ENCODE measurements at places on chromosomes 6 and 20. TPM values are rescaled to one million over a fixed set of nuclear protein-coding genes. Genes with fewer than 3 reads are reported as not detected.

POM121L2 gene
- total RNA-seq, result not detected

PPDPF gene
- total RNA-seq, result 18.0 TPM

HLA-DPA1 gene
- 700 TPM for total RNA-seq

DNA sequence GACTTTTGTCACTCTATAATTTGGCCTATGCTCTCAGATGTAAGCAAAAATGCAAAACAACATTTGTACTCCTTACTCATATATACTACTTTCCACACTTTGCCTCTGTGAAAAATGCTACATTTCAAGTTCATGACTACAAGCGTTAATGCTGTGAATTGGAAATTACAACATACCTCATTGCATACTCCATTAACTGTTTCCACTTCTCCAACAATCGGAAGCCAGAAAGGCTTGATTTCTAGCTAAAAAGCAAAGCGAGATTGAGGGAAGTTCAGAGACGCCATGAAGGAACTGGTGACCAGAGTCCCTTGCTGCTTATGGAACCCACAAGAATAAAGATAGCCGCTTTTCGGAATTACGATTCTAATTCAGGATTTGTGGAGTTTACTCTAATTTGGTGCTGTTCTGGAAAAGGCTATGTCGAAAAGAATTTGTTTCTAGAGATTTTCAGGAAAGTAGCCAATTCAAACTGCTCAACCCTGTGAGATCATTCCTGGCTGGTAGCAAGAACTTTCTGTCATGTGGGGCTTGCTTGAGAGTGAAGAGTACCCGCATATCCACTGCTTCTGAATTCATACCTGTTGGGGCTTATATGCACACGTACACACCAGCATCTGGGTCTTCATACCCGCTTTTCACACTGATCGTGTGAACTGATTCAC, 98.0 kb upstream of the CITED2 start:
- no peak overlapping the region for H3K4me3 ChIP-seq
- DNase-seq, result no peak
- no peak overlapping the region for H3K27ac ChIP-seq

- no peaks in the 10 kb centered on the region for H3K27me3 ChIP-seq
- no peaks in the 10 kb centered on the region for H3K36me3 ChIP-seq
- H3K4me3 ChIP-seq, result no peak overlapping the region
- H3K27ac ChIP-seq, result no peak overlapping the region
- DNase-seq, result no peak
These were observed 173.1 kb downstream of the HS3ST5 start for GRCh38 chr6:114169763-114170162.

CCM2L gene
- total RNA-seq, result 0.76 TPM

DNA sequence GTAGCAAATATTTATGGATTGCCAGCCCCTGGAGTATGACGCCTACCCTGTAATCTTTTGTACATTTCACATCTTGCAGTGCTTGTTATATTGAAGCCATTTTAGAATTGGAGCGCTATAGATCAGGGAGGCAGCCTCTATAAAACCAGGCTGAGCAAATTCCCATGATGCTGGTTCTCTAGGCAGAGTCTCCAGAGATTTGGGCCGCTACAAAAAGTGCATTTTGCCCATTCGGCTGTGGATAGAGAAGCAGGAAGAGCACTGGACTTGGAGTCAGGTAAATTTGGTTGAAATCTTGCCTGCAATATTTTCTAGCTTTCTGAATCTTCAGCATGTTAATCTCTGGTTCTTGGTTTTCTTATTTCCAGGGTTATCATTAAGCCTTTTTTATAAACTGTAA, 2.0 kb downstream of the YWHAB start:
- H3K4me1 ChIP-seq, result peaks cover 18% of the 10 kb centered on the region
- H3K4me3 ChIP-seq, result no peak overlapping the region
- peaks cover 3% of the 10 kb centered on the region for H3K36me3 ChIP-seq
- no peaks in the 10 kb centered on the region for H3K27me3 ChIP-seq
- H3K27ac ChIP-seq, result no peak overlapping the region
- no peak for DNase-seq

DNA sequence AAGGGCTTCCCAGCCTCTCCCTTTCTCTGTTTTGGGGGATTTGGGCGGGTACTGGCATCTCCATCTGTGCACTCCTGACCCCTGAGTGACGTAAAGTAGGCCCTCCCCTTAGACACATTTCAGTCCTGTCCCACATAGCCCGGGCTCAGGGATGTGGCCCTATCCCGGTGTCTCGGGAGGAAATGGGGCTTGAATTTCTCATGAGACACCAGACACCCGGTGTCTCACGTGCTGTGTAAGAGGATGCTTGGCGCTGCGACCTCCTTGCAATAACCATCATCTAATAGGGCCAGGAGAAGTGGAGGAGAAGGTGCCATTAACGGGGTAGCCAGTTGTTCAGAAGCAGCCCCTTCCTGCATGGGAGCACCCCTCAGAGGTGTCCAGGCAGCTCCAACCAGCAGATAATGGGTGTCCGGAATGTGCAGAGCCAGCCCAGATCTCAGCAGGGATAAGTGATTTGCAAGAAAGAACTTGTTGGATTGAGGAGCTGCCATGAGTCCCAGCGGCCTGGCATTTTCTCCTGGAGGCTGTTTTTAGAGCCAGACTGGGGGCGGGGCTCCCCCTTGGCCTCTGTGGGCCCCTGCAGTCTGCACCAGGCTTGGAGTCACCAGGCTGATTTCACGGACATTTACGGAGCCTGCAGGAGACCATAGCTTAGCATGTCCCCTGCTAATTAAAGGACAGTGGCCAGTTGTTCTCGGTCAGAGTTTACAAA, 372.0 kb downstream of the PREX1 start:
- H3K4me1 ChIP-seq, result no peaks in the 10 kb centered on the region
- no peaks in the 10 kb centered on the region for H3K27me3 ChIP-seq
- H3K36me3 ChIP-seq, result no peaks in the 10 kb centered on the region
- no peak for DNase-seq

- no peaks in the 10 kb centered on the region for H3K4me1 ChIP-seq
- no peak overlapping the region for H3K4me3 ChIP-seq
- H3K27ac ChIP-seq, result no peak overlapping the region
- no peaks in the 10 kb centered on the region for H3K36me3 ChIP-seq
- no peaks in the 10 kb centered on the region for H3K27me3 ChIP-seq
These were observed 100.5 kb upstream of the HMGCLL1 start for GRCh38 chr6:55679503-55679902.

COL20A1 gene
- total RNA-seq, result 0.05 TPM

HLA-DQA1 gene
- total RNA-seq, result 352 TPM

Data from thymus (tissue), 14 donors.